ENCODE measurements at places on chromosomes 7 and 10. TPM values are rescaled to one million over a fixed set of nuclear protein-coding genes. Genes with fewer than 3 reads are reported as not detected.
A peak's percentile ranks its signal among the peaks of the same experiment; 100 is the strongest.

- DNase-seq: no peak
Observed at GRCh38 chr10:44478876-44479705, 94.2 kb upstream of the CXCL12 start.

DNA sequence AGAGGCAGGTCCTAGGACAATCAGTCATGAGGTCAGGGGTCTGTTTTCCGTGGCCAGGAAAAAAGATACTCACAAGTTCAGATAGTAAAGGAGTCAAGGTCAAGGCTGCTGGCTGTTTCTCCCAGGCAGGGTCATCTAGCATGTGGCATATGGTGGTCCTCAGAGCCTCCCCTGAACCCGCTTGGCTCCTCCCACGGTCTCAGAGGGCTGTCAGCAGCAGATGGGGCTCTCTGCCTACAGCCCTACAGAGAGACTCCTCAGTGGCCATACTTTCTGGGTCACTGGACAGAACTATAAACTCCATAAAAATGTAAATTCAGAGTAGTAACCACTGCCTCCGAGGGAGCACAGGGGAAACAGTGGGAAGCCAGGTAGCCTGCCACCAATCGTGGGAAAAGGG lies 11.3 kb upstream of the DRGX start:
- DNase-seq: no peak

DNA sequence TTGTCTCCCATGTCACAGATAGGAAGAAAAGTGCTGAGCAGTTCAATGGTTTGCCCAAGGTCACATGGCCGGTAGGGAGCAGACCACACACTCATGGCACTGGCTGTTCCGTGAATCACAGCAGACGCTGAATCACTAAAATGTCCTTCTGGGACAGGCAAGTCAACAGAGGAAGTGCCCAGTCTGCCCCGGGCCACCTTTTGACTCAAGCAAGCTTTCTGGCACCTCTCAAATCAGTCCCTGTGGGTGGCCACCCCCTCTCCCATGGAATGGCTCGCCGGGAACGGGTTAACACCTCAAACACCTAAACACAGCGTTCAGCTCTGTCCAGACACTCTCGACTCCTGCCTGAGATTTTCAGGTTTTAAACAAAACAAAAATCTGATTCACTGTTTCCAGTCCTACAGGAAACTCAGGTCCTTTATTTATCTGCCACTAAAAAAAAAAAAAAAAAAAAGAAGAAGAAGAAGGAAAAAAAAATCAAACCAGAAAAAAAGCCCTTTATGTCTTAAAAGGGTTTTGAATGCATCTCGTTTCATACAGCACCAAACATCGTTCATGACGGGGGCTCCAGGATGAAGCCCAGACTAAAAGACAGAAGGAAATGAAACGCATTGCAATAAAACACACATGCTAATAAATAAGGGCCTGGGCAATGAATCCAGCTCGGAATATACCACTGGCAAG lies 15.5 kb downstream of the CARD11 start:
- peak; percentile 30 for DNase-seq

The NEUROG3 gene
- not detected for total RNA-seq

The TMEM140 gene
- 5.2 TPM for total RNA-seq

GRCh38 chr10:31820096-31820495 lies 108.5 kb downstream of the ARHGAP12 start:
- DNase-seq: no peak

DNA sequence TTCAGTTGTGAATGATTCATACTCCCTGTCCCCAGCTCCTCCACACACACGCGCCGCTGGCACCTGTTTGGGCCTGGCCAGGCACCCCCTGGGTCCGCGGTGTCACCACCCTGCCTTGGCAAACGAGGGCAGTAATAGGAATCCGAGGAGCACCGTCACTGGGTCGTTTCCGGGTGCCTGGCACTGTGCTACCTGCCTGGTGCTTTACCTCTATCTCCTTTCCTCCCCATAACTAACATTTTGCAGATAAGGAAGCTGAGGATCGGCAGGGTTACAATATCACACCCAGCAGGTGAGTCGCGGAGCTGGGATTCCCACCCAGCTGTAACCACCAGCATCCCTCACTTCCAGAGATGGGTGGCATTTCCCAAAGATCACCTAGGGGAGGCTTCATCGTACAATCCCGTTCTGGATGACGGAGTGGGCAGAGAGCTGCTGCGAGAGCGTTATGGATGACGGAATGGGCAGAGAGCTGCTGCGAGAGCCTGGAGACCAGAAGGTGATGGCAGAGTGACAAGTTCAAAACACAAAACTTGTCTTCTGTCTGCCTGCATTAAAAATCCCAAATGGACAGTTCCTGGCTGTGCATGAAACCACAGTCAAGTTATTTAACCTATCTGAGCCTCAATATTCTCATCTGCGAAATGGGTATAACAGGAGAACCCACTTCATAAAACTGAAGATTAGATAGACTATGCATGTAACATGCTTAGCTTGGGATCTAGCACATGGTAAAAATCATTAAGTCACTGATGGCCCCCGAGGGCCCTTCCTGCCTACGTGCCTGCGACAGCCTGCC lies 1.1 kb upstream of the HSPA12A start:
- no peak for DNase-seq

The PHKG1 gene
- total RNA-seq: 0.43 TPM

DNA sequence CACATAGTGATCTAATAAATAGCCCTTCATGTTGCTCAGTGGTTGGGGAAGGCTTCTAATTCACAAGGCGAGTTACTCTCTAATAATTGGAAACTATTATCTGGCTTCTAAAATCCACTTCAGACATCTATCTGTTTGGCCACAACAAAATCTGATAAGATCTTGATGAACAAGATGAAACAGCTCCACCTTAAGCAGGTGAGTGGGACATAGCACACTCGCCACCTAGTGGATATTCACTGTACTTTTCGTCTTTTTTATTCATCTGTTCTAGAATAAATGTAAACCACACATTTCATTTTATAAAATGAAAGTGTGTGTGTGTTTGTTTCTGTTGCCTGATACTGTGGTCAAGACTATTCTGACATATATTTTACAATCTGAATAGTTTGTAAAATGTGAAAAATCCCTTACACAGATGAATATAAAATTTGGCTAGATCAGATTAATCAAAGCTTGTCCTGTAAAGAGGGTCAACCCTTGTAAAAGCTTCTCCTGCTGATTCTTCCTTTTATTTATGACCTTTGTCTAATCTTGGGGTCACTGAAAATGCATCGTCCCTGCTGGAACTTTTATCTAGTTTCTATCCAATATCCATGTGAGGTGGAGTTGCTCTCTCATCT lies 26.5 kb upstream of the CNTNAP2 start:
- DNase-seq: no peak

The CDK13 gene
- 82.5 TPM for total RNA-seq

GRCh38 chr10:124153023-124153826 lies 59.8 kb upstream of the CHST15 start:
- DNase-seq: peak; percentile 86

DNA sequence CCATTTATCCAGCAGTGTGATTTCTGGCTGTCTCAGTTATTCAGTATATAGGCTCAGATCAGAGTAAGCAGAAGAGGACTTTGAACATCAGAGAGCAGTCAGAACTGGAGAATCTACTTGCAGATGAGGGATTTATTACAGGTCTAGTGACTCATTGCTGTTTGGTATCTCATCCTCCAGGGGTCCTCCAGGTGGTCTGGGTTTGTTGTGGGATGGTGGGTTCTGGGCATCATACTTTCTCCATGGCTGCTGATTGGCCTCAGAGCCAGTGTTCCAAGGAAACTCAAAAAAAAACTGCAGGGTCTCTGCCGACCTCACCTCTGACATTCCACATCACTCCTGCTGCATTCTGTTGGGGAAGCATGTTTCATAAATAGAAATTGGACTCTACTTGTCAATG lies 214.8 kb downstream of the CNTNAP2 start:
- DNase-seq: no peak

The NUTM2B gene
- 0.32 TPM for total RNA-seq

DNA sequence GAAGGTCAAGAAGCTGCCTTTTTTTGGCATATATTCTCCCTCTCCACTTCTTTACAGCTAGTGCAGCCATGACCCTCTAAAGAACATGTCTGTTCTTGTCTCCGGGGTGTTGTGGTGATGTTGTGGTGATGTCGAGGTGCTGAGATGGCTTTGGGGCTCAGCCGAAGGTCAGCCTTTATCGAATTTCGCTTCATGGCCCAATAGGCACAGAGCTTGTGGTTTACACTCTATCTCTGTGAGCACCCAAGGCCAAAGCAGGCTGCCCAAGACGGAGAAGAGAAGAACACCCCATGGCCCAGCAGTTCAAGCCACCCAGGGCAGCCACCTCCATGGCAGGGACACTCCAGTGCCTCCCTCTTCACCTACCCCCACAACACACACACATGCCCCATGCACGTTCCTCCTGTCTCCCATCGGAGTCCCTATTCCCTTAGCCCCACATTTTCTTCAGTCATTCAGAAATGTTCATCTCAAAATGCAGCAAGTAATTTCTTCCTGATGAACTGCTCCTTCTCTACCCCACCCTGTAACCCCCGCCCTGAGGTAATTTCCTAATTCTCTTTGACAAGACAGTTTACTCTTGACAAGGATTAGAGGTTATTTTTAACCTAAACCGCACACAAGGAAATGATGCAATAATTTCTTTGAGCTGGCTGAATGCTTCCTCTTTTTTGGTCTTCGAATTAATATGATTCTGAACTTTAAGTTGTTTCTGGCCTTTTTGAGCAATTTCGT lies 18.6 kb upstream of the ADRB1 start:
- DNase-seq: peak; percentile 79

- DNase-seq: no peak
Observed at GRCh38 chr7:87797395-87797794, 78.8 kb downstream of the SLC25A40 start.

DNA sequence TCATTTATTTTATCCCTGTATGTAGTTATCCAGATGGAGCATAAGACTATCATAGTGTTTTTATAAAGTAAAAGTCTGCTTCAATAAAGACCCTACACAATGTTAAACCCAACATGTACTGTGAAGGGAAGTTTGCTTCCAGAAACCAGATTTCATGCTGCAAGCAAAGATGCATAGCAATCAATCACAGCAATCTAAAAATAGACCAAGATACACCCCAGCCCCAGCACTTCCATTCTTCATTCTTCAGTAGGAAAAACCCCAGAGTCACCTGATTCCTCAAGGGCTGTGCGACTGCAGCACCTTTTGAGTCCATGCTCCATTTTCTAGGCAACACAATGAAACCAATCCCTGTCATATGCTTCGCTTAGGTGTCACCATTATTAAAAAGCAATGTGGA lies 66.9 kb upstream of the PDE1C start:
- DNase-seq: no peak

GRCh38 chr7:133529861-133530260 lies 277.0 kb downstream of the EXOC4 start:
- DNase-seq: no peak

DNA sequence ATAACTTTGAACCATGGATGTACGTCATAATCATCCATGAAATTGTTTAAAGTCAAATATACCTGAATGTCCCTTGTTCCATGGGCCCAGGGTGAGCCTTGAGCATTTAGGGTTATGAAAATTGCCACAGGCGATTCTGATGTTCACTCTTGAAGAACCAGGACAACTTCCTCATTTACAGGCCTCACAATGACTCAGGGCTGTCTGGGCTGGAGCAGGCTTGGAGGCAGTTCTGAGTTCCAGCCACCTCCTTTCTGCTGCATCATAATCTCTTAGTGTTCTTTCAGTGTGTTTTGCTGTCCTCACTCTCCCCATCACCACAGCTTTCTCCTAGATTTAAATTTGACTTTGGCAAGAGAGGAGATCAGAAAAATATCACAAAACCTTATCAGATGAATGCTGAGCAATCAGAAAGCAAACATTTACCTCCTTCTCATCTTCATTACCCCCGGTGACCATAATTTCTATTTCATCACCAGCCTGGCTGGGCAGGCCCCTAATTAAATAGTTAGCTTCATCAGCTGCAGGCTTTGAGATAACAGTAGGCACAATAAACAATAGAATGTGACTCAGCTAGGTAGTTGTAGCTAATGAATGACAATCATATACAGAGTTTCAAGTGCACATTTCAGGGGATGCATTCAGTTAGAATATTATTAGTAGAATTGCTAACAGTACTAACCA lies 571.0 kb downstream of the SH2D4B start:
- no peak for DNase-seq

The HOXA13 gene
- total RNA-seq: 2.6 TPM

GRCh38 chr7:122430710-122431109 lies 126.2 kb upstream of the FEZF1 start:
- DNase-seq: no peak

DNA sequence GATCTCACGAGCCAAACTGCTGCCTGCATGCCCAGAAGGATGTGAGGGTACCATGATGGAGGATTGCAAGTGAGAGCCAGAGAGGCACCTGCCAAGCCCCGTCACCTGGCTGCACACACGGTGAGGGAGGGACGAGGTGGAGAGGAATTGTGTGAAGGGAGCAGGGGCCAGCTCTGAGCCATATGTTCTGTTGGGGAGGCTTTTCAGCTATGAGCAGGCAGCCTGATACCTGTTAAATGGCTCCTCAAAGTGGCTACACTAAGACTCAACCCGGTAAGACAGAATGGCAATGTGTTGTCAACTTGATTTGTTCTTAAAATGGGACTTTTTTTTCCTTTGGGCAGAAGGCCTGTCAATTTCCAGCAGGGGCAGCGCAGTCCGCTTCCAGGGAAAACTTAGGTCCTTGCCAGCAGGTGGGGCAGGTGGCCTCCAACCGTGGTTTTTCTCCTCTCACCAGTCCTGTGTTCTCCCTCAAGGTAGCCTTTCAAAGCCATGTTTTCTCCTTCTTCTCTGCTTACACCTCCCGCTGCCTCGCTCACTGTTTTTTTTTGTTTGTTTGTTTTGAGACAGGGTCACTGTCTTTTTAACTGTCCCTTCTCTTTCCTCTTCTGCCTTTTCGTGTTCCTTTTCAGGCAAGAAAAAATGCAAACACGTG lies 57.7 kb upstream of the ZNRF2 start:
- no peak for DNase-seq

GRCh38 chr7:418636-419280 lies 100.9 kb downstream of the PDGFA start:
- no peak for DNase-seq

GRCh38 chr10:29611781-29612381 lies 22.9 kb downstream of the SVIL start:
- DNase-seq: no peak

- DNase-seq: no peak
Observed at GRCh38 chr10:60031183-60031582, 124.8 kb upstream of the CCDC6 start.

The MBL2 gene
- total RNA-seq: not detected

- no peak for DNase-seq
Observed at GRCh38 chr7:140519007-140519399, 39.7 kb upstream of the MKRN1 start.

GRCh38 chr10:107072028-107072427 lies 92.5 kb downstream of the SORCS1 start:
- DNase-seq: no peak

The PALD1 gene
- total RNA-seq: 0.32 TPM

The CLRN3 gene
- total RNA-seq: not detected

- no peak for DNase-seq
Observed at GRCh38 chr7:69025249-69025648, 573.0 kb upstream of the AUTS2 start.

GRCh38 chr7:128323459-128324367 lies 20.0 kb downstream of the RBM28 start:
- DNase-seq: no peak

DNA sequence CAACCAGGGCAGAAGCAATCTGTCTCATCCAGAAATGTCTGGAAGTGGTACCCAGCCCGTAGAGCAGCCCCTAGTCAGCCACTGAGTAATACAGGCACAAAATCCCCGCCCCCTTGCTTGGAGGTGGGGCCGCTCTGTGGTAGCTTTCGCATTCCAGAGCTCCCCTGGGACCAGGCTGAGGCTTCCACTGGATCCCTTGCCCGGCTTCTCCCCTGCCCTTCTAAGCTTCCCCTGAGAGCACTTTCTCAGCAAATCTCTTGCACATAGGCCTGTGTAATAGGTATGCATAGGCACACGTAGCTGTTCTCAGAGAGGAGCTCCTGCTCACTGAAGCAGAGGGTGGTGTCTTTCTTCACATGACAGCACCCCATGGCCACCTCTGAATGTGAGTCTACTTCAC lies 144.2 kb downstream of the BMS1 start:
- DNase-seq: peak; percentile 25
